ENCODE measurements at places on chromosomes 2 and 18.

- no peak for DNase-seq
Measured at GRCh38 chr2:26977012-26977411, 6.6 kb downstream of the MAPRE3 start.

DNA sequence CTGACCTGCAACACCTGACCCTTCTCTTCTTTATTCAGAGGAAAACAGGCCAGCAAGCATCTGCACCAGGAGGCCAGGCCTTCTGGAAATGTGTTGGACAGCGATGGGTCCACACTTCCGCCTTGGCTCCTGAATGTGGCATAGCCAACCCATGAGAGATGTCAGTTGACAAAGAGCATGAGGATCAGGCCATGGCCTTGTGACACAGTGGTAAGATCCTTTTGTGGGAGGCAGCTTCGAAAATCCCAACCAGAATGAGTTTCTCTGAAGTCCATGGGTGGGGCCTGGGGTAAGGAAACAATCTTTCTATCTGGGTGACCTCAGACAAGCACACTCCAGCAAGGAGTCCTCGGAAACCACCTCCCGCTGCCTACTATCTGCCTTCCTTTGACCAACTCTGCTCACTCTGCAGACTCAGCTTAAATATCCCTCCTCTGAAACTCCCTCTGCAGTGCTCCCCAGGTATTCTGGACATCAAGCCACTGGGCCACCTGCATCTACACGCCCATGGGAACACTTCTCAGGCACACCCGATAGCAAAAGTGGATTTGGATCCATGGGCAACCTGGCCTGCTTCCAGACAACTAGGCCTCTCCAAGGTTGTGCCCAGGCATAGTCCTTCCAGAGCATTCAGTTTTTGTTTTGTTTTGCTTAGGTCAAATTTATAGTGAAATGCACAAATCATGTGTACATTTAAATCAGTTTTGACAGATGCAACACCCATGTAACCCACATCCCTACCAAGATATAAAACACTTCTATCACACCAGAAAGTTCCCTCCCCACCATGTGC is 3.6 kb upstream of the SH2D6 start:
- no peak for DNase-seq

GRCh38 chr18:68177807-68178702 is 536.9 kb downstream of the TMX3 start:
- no peak for DNase-seq

DNA sequence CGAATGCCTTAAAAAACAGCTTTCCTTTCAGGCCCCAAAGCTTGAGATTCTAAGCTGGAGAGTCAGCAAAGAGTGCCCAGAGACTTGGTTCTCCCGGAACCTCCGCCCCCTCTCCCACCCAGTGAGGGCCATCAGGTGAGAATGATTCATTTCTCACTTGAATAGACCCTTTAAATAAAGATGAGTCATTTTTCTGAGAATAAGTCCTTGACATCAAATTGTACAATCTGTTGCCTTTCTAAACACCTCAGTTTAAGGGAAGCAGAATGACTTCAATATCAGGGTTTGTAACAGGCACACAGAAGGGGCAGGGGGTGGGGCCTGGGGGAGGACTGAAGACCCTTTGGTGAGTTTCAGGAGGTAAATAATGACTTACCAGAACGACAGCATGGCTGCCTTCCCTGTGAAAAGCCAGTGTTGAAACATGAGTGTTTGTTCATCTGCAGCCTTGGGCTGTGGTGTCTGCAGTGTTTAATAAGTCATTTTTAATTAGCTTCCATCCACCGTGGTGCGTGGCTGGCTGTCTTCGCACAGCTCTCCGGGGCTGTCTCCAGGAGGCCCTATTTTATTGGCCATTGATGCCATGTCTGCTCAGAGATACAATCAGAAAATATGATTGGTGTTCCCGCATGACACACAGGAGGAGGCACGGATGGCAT is 134.9 kb upstream of the ZNF236 start:
- no peak for DNase-seq

DNA sequence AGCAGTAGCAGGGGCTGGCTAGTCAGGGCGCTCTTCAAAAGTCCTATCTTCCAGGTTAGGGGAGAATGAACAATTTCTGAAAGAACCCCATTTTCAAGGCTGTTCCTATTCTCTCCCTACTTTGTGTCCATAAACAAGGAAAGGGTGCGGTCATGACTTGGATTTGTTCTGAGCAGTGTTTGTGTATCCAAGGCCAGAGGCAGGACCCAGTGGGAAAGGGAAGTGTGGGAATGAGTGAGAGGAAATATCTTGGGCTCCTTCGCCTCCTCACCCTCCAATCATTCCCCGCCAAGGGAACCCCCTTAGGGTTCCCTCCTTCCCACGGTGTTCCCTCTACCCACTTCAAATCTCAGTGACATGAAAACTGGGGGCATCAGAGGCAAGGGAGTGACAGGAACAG is 25.5 kb upstream of the SPTBN1 start:
- no peak for DNase-seq

GRCh38 chr2:22020091-22020742 is 896.4 kb downstream of the TDRD15 start:
- DNase-seq, result no peak

GRCh38 chr2:85937069-85937439 is 48.3 kb upstream of the ST3GAL5 start:
- DNase-seq, result no peak

- DNase-seq, result no peak
Measured at GRCh38 chr2:239889641-239890121, 135.5 kb downstream of the NDUFA10 start.

DNA sequence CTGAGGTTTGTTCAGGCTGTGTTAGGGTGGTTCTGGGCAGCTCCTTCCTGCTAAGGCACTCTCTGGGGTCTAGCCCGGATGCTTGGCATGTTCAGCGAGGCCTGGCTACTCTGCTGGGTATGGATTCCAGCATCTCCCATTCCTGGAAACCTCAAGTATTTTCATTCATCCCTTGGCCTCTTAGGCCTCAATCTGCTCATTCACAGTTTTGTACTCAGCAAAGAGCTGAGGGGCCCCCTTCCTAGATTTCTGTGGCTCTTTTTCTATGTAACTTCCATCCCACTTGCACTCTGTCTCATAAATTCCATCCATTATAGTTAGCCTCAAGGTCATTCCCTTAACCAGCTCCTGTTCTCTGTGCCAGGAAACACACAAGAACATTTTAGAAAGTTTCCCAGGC is 798.8 kb upstream of the HS6ST1 start:
- DNase-seq, result no peak

Data from central memory CD4-positive, alpha-beta T cell (primary cell).